Activated T-cell treated with anti-CD3 and anti-CD28 coated beads for 48 hours (primary cell): ENCODE measurements at places on chromosomes 1 and 21.

- no peak for DNase-seq
These were observed 244.2 kb upstream of the HOOK1 start for GRCh38 chr1:59570524-59570923.

GRCh38 chr1:24070821-24071393 is 41.0 kb downstream of the MYOM3 start:
- DNase-seq: peak; percentile 66

DNA sequence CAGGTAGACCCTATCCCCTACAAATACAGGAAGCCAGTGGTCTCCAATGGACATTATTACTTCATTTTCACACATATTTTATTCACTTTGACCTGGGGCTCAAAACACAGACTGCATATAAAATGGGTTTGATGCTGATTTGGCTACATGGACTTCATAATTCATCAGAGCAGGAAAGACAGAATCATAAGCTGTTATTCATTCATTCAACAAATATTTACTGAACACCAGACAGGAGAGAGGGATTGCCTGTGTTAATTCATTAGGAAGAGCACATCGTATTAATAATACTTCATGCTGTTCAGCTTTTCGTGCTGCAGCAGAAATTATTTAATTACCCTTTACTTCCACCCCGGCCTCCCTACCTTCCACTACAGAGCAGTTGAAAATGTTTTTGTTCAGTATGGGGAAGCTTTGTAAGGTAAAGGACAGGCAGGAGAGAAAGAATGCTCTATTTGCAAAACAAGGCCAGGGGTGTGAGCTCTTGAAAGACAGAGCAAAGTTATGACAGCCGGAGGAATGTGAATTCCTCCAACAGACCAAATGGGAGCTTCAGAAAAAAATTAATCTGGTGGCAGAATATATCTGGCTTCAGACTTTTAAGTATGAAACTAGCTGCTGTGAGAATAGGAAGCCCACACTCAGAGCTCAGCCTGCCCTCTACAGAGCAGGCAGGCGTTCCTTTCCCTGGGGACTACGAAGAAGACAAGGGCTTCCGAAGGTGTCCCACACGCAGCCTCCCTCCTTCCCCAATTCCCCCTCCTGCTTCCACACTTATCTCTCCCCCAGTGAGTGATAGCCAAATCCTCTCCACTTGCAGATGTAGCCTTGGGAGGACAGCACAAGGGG is 58.0 kb downstream of the MDM4 start:
- no peak for DNase-seq

DNA sequence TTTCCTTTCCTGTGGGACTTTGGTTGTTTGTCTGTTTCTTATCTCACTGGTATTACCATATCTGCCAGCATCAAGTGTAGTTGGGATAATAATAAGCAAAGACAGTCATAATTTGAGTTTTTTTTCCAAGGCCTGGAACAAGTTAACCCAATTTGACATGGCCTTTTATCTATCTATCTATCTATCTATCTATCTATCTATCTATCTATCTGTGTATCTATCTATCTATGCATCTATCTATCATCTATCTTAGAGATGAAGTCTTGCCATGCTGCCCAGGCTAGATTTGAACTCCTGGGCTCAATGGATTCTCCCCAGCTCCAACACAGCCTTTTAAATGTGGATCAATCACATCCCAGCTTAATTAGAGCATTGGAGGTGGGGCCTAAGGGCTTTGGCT is 174.1 kb upstream of the CSF3R start:
- DNase-seq: no peak

GRCh38 chr1:151958959-151959358 is 34.7 kb downstream of the S100A10 start:
- no peak for DNase-seq

- DNase-seq: no peak
These were observed 23.3 kb downstream of the LPAR3 start for GRCh38 chr1:84869720-84870119.

DNA sequence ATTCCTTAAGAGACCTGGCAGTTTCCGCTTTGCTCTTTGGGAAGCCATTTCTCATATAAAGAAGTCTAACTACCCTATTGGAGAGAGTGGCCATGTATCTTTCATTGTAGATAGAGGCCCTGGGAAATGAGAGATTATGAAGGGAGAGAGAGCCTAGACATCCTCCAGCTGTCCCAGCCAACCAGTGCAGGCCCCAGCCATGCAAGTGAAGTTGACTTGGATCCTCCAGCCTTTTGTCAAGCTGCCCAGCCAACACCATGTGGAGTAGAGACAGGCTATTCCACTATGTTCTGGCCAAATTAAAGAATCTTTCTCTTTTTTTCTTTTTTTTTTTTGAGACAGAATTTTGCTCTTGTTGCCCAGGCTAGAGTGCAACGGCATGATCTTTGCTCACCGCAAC is 7.1 kb upstream of the ANP32E start:
- no peak for DNase-seq

GRCh38 chr21:29473808-29474207 is 175.1 kb downstream of the BACH1 start:
- DNase-seq: no peak

DNA sequence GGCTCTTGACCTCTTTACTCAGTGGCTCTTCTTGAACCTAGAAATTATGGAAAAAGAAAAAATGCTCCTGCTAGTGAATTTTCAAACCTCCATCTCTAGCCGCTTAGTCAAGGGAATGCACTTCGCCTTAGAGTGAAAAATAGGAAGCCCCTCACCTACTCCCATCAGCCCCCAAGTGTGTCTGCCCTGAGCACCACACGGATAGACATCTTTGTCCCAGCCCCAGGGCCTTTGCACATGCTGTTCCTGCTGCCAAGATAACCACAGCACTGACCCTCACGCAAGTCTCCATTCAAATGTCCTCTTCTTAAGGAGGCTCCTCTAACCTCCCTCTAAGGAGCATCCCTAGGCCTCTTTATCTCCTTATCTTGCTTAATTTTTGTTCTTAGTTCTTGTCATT is 59.6 kb downstream of the FBXO2 start:
- no peak for DNase-seq

GRCh38 chr1:236951672-236952071 is 52.6 kb downstream of the MT1HL1 start:
- DNase-seq: no peak

DNA sequence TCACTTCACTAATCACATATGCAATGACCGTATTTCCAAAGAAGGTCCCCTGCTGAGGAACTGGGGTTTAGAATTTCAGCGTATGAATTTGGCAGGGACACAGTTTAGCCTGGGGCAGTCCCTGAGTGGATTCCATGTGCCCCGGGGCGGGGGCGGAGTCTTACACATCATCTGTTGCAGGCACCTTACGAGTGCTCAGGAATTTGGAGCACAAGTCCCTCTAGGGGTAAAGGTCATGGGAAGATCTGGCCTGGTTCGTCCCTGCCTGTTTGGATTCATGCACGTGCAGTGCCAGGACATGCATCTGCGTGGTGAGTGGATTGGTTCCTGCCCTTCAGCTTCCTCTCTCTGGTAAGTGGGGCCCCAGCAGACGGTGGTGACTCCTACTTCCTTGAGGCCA is 208.3 kb upstream of the C1orf174 start:
- no peak for DNase-seq

GRCh38 chr1:112464501-112464900 is 44.3 kb upstream of the WNT2B start:
- no peak for DNase-seq

- no peak for DNase-seq
These were observed 504 bp downstream of the H6PD start for GRCh38 chr1:9235096-9235459.

DNA sequence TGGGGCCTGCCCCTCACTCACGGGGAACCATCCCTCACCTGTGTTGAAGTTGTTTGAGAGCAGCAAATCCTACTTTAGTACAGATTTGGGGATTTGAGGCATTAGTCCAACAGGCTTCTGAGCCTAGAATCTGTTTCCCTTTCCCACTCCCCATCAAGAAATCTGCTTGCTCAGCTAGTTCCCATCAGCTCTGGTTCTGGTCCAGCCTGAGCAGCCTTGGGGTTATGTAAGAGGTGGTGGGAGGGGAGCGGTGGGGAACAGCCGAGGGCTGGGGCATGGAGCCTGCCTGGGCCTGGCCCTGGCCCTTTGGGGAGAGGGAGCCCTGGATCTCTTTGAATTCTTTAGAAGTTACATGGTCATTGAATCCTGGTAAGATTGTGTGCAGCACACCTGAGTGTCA is 4.1 kb downstream of the GSTM5 start:
- no peak for DNase-seq
